ENCODE measurements at places on chromosomes 7 and 10.

GRCh38 chr7:153943861-153944260 lies 108.3 kb upstream of the DPP6 start:
- DNase-seq = no peak

DNA sequence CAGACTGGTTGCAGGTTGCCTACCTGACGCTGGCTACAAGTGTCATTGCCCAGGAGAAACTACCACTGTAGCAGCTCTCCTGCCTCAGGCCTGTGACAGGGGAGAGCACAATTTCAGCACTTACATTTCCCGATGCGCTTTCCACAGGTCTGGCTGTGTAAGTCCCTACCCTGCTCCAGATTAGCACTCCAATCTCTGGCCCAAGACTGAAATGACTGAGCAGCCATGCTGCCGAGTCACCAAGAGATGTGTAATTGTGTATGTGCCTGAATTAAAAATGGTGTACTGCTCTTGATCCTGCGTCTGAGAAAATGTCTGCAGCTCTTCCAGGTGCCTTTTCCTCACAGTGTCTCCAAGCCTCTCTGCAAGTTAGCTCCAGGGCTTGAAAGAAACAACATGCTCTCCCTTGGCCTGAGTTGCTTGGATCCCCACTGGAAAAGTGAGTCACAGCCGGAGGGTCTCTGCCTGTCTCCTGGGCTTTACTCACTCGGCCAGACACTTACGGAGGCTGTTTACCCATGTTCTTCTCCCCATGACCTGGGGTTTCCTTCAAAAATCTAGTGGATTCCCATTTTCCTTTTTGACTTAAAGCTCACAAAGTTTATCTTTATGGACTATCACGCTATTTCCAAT lies 1001.7 kb upstream of the KCND2 start:
- DNase-seq = no peak

GRCh38 chr10:129030996-129031843 lies 435.8 kb upstream of the MGMT start:
- DNase-seq = peak; percentile 43

GRCh38 chr10:11881477-11882417 lies 58.6 kb downstream of the PROSER2 start:
- peak; percentile 37 for DNase-seq

- no peak for DNase-seq
Observed at GRCh38 chr7:91107460-91107859, 156.8 kb upstream of the FZD1 start.

- DNase-seq = no peak
Observed at GRCh38 chr7:132072165-132072564, 504.1 kb downstream of the PLXNA4 start.

DNA sequence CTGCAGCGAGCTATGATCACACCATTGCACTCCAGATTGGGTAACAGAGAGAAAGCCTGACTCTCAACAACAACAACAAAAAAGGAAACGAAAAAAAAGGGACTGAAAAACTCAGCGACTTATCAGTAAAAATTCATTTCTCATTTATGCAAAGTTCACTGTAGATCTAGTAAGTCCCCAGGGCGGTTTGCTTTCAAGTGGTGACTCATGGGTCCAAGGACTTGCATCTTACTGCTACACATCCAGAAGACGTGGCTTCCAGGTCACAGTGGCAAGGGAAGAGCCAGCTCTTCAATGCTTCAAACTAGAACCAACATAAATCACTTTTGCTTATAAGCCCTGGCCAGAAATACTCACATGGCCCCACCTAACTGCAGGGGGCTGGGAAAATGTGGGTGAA lies 178.3 kb upstream of the AUTS2 start:
- DNase-seq = no peak

DNA sequence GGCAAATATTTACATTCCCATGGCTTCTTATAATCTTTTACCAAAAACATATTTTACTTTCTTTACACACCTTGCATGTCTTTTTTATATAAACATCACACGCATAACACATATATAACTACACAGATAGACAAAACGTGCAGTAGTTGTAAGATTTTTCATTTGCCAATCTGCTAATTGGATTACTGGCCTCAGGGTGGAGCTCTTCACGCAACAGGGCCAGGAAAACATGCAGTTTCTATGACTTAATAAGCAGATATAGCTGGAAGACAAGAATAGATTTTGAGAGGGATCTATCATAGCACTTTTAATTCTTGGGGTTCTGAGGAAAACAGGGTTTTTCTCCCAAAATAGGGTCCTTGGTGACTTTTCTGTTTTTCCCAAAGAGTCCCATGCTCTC lies 12.7 kb downstream of the ACADSB start:
- no peak for DNase-seq

DNA sequence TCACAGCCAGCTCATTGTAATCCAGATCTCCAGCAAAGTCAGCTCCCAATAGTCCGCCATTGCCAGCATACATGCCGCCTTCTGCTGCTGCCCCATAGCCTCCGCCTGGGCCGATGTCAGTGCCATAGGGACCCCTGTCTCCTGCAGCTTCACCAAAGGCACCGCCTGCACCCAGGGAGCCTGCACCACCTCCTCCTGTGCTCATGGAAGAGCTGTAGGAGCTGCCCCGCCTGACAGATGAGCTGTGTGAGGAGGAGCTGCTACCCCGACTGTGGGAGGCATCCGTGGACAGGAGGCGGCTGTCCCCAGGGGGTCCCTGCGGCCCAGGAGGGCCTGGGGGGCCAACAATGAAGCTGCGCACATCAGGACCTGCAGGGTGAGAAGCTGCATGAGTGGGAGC lies 51.7 kb downstream of the COL17A1 start:
- DNase-seq = no peak

GRCh38 chr10:86871563-86872183 lies 85.7 kb downstream of the MMRN2 start:
- no peak for DNase-seq

DNA sequence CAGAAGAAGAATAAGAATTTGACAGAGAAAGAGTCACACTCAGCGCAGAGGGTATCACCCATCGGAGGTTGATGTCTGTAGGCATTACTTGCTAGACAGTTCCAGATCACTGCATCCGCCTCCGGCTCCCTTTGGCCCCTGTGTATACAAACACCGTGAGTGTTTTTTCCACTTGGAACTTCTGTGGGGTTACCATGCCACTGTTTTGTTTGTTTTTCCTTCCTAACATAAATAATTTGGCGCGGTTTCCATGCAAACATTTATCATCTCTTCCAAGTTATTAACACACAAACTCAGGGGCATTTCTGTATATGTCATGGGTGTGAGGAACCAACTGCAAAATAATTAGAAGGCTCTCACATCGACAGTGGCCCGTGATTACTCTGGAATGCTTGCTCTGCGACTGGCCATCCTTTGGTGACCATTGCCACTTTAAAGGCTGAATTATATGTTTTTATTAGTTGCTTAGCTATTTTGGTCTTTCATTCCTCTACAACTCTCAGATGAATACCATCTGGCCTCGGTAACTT lies 612.2 kb upstream of the MKI67 start:
- DNase-seq = no peak

DNA sequence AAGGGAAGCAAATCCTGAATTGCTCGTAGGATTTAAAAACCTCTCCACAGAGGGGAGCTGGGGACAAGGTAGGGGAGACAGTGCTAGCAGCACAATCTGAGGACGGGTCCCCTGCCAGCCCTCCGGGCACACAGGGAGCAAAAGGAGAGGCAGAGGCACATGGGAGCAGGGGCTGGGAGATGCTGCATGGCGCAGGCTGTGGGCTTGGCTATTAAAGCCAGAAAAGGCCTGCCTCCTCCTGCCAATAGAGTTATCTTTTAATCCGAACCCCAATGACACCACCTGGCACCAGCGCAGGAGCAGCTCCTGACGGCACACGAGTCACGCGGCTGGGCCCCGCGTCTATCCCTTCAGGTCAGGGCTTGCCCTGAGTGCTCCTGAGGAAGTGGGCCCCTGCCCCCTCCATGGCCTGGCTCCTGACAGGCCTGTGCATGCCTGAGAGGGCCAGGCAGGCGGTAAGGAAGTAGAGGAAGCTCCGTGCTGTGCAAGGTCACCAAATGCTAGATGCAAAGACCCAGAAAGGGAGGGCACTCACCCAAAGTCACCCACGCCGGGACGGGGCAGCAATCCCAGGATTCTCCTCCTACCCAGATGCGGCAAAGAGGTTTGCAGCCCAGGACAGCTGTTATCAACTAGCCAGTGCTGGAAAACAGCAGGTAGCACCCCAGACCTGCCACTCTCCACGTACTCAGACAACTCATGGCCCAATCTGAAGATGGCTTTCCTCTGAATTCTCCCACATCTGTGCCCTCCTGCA lies 28.1 kb downstream of the DLG5 start:
- DNase-seq = no peak

DNA sequence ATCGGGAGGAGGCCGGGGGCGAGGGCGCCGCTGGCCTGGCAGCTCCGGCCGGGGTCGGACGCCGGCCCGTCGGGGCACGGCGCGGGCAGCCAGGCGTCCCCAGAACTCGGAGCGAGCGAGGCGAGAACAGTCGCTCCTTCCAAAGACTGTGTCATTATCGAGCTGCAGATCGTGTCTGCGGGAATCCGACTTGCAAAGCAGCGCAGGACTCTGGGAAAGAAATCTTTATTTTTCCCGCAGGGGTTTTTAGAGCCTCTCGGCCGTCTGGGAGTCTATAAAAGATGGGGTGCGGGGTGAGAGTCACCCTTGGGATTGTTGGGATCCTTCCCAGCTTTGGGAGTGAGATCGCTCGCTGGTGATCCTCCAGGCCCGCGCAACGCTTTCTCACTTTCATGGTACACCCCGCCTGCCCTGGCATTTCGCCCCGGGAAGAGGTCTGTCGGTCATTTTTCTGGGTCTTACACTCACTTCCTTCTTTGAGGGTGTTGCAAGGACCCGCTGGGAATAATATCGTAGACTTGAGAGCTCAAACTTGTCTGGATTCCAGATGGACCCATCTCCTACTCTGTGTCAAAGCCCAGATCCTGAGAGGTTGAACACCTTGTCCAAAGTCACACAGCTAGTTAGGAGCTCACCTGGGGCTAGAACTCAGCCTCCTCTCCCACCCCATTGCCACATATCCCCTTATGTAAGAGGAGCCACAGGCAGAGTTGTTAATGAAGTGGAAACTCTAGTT lies 1.0 kb downstream of the UBTD1 start:
- peak; percentile 53 for DNase-seq

DNA sequence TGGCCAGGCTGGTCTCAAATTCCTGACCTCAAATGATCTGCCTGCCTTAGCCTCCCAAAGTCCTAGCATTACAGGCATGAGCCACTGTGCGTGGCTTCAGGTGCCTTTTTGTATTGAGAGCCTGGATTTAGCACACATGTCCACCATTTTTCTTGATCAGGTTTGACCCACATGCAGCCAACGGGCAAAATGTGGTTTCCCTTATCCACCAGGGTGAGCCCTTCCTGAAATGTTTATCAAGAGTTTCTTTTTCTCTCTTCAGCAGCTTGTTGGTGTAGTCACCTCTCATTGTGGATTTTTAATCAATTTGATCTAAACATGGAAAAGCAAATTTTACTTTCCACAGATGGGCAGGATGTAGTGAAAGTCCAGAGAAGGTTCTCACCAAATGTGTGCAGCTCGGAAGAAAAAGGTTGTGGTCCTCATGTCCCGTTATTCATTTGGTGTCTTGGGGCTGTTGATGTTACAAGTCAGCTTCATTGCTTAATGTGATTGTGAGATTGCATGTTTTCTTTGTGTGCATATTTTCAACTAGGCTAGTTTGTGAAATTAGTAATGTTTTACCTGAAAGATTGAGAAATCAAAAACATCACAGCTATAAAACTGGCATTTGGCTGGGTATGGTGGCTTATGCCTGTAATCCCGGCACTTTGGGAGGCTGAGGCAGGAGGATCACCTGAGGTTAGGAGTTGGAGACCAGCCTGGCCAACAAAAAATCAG lies 28.9 kb downstream of the GUSB start:
- no peak for DNase-seq

DNA sequence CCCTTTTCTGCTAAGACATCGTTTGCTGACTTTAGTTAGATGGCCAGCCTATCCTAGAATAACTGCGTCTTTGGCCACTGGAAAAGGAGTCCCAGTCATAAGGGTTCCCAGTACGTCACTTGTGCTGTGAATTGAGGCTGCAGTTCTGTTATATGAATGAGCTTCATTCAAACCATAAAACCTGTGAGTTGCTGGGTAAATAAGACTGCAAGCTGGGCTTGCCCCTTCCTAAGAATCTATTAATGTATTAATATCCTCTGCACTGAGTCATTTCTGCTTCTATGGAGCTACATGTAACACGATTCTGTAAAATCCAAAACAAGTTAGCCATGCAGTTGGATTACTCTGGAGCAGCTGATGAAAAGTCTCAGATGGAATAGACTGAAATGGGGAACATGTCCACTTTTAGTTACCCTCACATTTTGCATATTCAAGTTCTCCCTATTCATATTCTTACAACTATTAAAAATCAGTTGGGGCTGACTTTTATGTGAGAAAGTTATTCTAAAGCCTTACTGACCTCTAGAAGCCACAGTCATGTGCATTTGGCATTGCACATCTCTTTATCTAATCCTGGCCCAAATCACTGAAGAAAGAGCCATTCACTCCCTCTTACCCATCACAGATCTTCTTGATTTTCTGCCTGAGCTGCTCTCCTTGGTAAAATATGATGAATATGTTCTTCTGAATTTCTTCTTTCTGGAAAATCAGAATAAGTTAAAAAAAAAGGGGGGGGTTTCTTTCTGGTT lies 41.8 kb upstream of the TMEM213 start:
- no peak for DNase-seq

- no peak for DNase-seq
Observed at GRCh38 chr10:123097039-123097438, 38.7 kb upstream of the HMX3 start.

GRCh38 chr10:113516061-113516460 lies 36.8 kb upstream of the HABP2 start:
- no peak for DNase-seq

DNA sequence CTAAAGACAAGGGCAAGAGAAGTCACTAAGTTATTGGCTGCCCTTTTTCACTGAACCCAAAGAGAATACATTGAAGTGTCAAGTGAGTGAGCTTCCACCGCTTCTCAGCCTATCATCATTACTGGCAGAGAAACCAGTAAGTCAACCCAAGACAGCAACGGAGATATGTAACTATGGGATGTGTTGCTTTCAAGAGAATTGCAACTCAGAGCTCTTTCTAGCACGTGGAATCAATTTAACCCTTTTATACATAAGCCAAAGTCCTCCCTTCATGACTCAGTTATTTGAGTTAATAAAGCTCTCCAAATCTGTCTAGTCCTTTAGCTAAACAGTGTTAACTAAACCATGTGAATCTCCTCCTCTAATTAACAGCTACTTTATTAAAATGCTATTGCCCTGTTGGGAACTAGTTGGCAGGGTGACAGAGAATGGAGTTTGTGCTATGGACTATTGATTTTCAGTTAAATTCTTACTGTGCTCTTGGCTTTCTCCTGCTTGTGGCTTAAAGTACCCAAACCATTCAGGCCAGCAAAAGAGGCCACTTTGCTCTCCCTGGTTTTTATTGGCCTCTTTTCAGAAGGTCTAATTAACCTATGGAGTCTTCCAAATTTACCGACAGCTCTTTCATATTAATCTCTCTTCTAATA lies 287.7 kb downstream of the NRG3 start:
- no peak for DNase-seq

DNA sequence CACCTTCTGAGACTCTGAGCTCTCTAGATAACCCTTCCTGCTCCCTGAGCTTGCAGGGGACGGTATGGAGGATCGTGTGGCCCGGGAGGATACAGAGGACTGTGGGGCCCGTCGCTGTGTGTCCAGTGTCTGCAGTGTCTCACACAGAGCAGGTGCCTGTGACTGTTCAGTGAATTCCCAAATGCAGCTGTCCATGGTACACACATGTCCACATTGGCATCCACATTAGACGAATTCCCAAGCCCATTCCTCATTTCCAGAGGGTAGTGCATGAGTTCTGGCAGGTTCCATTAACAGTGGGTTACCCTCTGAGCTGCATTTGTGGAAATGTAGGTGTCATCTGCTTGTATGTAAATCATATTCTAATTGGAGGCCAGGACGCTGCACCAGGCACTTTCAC lies 39.5 kb downstream of the WDFY4 start:
- DNase-seq = no peak

- DNase-seq = no peak
Observed at GRCh38 chr10:58089739-58090138, 178.0 kb downstream of the IPMK start.
